Caco-2 (cell line): ENCODE measurements at places on chromosomes 3 and 15. TPM values are rescaled to one million over a fixed set of nuclear protein-coding genes. Genes with fewer than 3 reads are reported as not detected.

DNA sequence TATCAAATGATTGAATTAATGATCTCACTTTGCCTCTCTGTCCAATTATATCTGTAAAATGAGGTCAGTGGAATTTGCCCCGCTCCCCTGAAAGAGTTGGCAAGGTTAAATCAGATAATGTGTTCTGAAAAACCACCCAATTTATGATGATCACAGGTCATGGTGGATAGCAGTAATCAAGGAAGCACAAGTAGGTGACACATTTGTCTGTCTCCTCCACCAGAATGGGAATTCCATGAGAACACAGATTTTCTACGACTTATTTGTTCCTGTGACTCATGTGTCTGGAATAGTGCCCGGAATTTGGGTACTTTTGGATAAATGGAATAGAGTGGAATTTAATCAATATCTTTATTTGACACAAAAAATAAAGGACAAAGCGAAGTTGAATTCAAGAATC, 220.9 kb upstream of the SUCLG2 start:
- H3K4me1 ChIP-seq, result no peaks in the 10 kb centered on the region
- H3K27ac ChIP-seq, result no peak overlapping the region
- no peaks in the 10 kb centered on the region for H3K27me3 ChIP-seq
- no peak overlapping the region for H3K4me3 ChIP-seq
- no peak for DNase-seq

DNA sequence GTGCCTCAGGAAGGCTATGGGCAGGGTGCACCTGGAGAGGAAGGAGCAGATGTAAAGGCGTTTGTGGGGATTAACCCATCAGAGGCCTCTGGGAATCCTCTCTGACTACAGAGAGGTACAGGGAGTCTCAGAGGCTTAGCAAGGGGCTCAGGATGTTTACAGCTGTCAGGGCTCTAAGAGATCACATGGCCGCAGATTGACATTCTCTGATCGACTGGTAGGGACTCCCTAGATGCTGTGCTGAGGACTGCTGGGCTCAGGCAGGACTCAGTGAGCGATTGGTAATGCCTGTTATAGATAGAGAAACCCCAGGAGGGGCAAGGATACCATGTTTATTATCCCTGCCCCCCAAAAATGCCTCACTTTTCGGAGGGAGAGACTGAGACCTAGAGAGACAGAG, 103.5 kb downstream of the CORO2B start:
- H3K27me3 ChIP-seq, result no peaks in the 10 kb centered on the region
- no peak overlapping the region for H3K27ac ChIP-seq
- H3K4me3 ChIP-seq, result no peak overlapping the region
- no peaks in the 10 kb centered on the region for H3K36me3 ChIP-seq

DNA sequence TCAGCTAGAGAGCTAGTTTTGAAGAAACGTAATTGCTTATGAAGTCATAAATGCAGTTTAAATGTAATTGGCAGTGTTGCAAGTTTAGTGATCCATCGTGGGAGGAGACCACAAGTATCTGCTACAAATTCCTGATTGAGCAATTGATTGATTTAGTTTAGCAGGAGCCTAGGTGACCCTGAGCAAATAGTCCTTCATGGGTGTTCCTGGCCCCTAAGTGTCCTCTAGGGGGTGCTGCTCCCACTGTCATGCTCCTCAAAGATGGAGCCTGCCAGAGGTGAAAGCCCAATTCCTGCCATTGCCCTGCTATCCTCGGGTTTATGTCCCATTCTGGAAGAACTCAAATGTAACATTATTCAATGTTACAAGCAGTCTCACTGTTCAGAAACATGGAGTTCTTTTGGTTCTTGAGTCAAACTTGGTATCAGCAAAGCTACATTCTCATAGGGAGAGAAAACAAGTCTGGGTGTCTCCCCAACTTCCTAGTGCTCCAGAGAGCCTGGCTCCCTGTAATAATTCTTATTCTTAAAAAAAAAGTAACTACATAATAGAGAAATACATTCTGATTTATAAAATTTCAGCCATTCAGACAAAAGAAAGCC, 29.8 kb upstream of the SENP5 start:
- DNase-seq, result peak; percentile 65
- no peaks in the 10 kb centered on the region for H3K27me3 ChIP-seq
- no peaks in the 10 kb centered on the region for H3K36me3 ChIP-seq
- H3K4me3 ChIP-seq, result no peak overlapping the region
- no peak overlapping the region for H3K27ac ChIP-seq

Gene ROPN1
- not detected in 2 replicates for total RNA-seq
